ENCODE measurements at places on chromosomes 1 and 21.

GRCh38 chr1:112057736-112058135 lies 68.3 kb upstream of the KCND3 start:
- DNase-seq = no peak

GRCh38 chr1:147236959-147237791 lies 5.3 kb upstream of the CHD1L start:
- DNase-seq = no peak

- no peak for DNase-seq
These were observed 18.2 kb upstream of the ARF1 start for GRCh38 chr1:228064296-228064695.

GRCh38 chr1:214050513-214051401 lies 63.0 kb downstream of the PROX1 start:
- DNase-seq = no peak

DNA sequence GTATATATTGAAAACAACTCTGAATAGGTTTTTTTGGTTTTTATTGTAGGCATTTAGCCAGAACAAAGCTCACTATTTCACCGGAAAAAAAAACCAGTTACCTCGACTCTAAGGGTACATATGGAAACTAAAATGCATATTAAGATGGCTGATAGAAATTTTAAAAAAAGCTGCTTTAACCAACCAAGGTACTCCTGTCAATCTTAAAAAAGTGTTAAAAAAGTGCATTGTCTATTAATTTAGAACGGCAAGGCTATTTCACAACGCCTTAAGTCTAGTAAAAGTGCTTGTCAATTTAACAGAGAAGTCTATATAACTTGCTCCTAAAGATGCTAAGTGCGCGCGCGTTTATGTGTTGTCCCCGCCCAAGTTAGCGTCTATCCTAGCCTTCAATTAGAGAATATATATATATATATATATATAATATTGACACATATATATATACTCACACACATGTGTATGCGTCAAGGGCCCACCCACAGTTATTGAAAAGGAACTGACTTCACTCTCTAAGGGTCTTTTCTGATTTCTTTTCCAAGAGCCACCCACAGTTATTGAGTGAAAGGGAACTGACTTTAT lies 934 bp downstream of the ASPM start:
- DNase-seq = no peak

- DNase-seq = peak; percentile 51
These were observed 12.4 kb downstream of the KLHDC8A start for GRCh38 chr1:205344066-205344928.

- no peak for DNase-seq
These were observed 111.1 kb downstream of the COP1 start for GRCh38 chr1:176096015-176096414.

- no peak for DNase-seq
These were observed 199.3 kb downstream of the TOMM20 start for GRCh38 chr1:234929369-234929768.

GRCh38 chr1:16521288-16521583 lies 7.2 kb upstream of the RNU1-1 start:
- no peak for DNase-seq

DNA sequence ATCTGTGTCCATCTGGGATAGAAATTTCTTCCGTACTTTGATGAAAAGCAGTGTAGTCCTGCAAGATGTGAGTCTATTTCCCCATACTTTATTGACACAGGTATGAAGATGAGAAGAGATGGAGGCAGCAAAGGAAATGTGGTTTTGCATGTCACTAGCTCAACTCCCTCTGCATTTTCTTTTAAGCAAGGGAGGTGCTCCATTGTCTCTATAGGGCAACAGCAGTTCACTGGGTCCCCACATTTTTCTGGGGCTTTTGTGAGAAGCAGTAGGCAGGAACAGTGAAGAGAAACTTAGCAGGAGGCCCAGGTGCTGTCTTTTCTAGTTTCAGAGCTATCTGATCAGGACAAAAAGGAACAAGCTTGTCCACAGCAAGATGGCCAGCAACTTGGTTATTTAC lies 37.1 kb downstream of the C21orf91 start:
- DNase-seq = no peak

DNA sequence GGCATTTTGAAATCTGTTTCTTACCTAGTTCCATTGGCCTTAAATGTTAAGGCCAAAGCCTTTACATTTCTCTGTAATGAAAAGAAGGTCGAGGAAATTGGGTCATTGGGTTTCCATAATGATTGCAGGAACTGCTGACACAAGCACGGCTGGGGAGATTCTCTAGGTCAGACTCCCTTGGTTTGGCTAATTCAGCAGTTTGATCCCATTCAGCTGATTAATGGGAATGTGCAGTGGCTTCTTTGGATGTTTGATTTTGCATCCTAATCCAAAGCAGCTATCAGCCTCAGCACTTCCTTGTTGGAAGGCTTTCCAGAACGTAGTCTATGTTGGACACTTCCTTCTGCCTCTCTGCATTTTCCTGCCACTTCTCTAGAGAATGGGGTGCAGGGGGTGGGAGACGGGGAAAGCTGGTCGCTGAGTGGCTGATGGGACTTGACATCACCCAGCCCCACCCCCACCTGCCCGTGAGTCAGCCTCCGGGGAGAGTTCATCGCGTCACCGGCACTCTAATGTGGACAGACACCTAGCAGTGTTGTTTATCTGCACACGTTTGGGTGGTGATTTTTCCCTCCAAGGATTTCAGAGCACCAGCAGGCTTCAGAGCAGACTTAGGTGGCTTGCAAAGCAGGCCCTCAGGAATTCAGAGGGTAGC lies 5.4 kb downstream of the PSEN2 start:
- DNase-seq = peak; percentile 61

DNA sequence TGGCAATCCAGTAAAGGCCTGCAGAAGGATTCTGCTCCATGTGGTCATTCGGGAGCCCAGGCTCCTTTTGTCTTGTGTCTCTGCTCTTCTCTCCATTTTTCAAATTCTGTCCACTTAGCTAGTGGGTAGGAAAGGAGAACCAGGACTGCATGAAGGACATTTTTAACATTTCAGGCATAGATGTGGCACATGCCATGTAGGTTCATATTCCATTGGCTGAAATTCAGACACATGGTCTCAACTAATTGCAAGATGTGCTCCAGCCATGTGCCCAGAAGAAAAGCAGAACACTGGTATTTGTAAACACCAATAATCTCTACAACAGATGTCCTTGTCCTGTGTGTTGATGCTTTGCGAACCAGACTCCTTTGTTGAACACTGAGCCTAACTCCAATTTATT lies 85.2 kb upstream of the WLS start:
- no peak for DNase-seq
